ENCODE measurements at places on chromosomes 4 and X. TPM values are rescaled to one million over a fixed set of nuclear protein-coding genes. Genes with fewer than 3 reads are reported as not detected.

The GABRQ gene
- total RNA-seq: not detected

- no peak overlapping the region for H3K27ac ChIP-seq
- peaks cover 23% of the 10 kb centered on the region for H3K4me1 ChIP-seq
- H3K4me3 ChIP-seq: peak overlapping the region; percentile 73
- peaks cover 78% of the 10 kb centered on the region for H3K27me3 ChIP-seq
These were observed 165 bp upstream of the PTCHD1 start for GRCh38 chrX:23334521-23334847.

GRCh38 chr4:2946812-2947600, 16.2 kb downstream of the NOP14 start:
- H3K27me3 ChIP-seq: no peaks in the 10 kb centered on the region
- H3K4me3 ChIP-seq: no peak overlapping the region
- H3K27ac ChIP-seq: no peak overlapping the region
- H3K4me1 ChIP-seq: no peaks in the 10 kb centered on the region
- DNase-seq: no peak

The LAS1L gene
- 30.4 TPM for total RNA-seq

The XPNPEP2 gene
- total RNA-seq: 0.39 TPM
